NCI-H187 (cell line): ENCODE measurements at places on chromosomes 6 and 20.
A peak's percentile ranks its signal among the peaks of the same experiment; 100 is the strongest.

GRCh38 chr6:112268654-112269053 lies 14.3 kb upstream of the LAMA4 start:
- no peak for DNase-seq

DNA sequence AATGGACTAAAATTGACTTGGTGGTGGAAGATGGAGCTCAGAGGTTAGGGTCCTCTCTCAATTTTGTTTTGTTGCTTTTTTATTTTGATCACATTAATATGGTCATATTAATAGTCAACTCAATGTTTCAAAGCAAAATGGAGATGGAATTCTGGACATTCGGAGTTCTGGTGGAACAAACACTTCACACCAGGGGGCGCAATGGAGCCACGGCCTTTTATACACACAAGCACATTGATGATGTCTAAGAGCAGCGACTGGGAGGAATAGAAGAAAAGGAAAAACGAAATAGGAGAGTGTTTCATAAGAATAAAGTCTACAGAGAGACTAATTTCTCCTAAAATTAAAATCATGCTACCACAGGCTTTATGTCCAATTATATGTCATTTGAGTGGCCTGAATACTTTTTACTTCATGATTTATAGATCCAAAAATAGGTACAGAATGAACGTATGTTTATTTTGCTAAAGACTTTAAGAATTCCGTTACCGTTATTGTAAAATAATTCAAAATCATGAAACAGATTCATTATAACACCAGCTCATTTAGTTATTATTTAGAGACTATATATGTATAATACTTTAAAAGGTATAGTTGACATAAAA lies 197.6 kb upstream of the SASH1 start:
- DNase-seq, result peak; percentile 42

DNA sequence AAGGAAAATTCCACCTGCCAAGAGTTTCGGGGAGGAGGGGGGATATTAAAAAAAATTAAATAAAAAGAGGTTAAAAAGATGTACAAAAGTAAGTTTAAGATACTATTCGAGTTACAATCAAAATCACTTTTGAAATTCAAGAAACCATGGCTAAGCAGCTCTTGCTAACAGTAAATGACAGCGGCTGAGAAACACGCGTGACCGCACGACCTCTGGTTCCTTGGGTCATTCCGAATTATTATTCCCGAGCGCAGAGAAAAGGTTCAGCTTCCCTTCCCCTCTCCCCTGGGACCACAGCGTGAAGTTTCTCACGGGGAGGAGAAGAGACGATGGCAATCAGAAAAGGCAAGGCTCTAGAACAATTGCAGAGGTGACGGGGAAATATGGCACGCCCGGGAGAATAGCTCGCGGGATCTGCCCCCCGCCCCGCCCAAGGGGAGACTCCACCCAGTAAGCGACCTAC lies 496 bp downstream of the TMEM242 start:
- DNase-seq, result no peak

- peak; percentile 1 for DNase-seq
Observed at GRCh38 chr6:140271759-140272377, 897.4 kb upstream of the CITED2 start.

DNA sequence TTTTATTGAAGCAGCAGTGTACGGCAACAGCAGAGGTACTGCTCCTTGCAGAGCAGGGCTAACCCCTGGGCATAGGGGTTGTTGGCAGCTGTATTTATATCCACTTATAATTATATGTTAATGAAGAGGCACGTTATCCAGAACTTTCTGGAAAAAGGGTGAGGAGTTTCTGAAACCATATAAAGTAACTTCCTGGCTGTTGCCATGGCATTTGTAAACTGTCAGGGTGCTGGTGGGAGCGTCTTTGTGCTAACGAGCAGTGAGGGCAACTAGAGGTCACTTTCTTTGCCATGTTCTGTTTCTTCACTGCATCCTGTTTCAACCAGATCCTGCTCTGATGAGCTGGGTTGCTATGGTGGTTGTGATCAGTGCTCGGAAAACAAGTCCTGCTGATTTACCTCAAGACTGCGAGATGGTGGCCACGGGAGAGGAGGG lies 11.1 kb upstream of the ARFGEF2 start:
- no peak for DNase-seq

GRCh38 chr6:116931456-116931855 lies 54.4 kb downstream of the RFX6 start:
- DNase-seq, result no peak

- DNase-seq, result no peak
Observed at GRCh38 chr6:148313488-148313887, 29.1 kb upstream of the SASH1 start.

- DNase-seq, result no peak
Observed at GRCh38 chr20:43448748-43449535, 8.8 kb upstream of the SRSF6 start.

GRCh38 chr6:71043902-71044301 lies 87.0 kb upstream of the B3GAT2 start:
- no peak for DNase-seq

DNA sequence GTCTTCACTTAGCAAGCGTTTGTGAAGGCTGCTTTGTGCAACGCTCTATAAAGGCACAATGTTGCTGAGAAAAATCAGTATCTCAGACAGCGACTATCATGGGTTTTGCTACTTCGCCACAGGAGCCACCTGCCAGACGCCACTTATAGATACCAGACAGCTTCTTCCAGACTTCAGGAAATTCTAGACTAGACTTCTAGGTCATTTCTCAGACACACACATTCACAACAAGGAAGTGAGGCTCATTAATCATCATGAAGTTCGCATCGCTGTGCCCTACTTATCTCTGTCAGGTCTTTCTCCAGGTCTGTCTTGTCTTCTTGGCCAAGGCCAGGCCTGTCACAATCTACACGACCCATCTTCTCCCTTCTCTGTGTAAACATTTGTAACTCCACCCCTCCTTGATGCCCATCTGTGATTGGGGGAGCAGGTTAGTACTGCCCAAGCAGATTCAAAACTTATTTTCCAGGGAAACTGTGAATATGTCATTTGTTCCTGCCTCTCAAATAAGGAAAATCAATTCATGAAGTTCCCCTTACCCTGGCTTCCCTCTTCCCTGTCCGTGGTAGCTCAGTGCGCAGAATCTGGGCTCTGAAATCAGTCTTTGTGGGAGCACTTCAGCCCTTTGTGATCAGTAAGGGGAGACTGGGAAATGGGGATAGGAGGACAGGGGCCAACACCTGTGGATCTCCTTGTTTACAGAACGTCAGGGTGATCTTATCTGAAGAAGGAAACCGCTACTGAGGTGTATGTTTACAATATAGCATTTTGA lies 115.5 kb downstream of the TNFAIP3 start:
- DNase-seq, result no peak

GRCh38 chr6:129191235-129191634 lies 308.3 kb downstream of the LAMA2 start:
- no peak for DNase-seq

DNA sequence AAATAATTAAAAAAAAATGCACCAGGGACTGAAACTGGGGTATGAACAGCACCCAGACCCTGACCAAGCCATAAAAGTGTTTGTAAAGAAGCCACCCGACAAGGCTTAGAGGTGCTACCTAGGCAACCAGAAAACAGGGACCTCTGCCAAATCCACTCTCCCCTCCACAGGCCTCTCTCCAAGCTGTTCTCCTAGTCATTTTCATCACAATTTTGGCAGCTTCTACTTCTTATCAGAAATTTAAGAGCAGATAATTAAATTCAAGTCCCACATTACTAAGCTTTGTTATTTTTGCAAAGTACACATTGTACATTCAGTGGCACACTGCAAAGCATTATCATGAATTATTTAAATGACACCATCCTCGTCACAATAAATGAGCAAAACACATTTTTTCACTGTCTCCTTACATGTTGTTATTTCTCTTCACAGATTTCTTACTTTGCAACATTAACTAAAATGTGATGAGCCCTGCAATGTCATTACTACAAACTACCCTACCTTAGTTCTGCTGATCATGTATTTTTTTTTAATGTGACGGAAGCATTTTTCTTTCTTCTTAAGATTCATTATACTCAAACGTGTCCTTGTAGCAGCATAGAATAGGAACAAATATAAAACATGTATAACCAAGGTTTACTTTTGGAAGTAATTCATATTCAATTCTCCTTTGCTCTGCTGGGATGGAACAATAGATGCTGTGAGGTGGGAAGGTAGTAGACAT lies 38.1 kb downstream of the ECT2L start:
- no peak for DNase-seq

- no peak for DNase-seq
Observed at GRCh38 chr6:35635601-35636597, 52.8 kb downstream of the FKBP5 start.

DNA sequence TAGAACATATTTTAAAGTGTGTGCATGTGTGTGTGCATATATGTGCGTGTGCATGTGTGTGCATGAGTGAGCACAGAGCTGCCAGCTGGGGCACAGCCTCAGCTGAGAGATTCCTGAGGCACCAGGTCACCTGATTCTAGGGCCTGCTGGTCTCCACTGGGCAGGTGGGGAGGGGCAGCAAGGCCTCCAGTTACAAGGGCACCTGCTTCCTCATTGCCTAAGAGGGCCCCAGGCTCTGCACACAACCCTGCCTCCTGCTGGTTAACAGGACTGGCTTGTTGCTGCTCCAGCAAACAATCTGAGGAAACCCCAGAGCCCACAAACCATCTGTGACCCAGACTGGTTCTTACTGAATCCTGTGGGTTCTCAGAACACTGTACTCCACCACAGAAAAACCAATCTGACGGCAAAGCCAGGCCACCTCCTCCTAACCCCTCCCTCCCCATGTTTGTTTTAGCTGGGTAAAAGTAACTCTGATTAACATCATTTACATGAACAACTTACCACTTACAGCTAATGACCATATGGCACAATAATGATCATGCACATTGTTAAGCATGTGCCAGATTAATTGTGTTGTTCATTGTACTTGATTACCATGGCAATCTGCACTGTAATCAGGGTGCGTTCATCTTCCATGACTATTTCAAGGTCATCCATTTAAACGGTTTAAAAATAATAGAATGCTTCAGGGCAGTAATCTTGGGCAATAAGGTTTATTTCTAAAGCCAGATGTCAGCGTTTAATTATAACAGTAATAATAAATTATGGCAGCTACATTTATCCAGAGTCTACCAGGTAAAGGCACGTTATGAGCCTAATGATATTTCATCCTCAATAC lies 23.1 kb upstream of the UBE2J1 start:
- DNase-seq, result peak; percentile 77

DNA sequence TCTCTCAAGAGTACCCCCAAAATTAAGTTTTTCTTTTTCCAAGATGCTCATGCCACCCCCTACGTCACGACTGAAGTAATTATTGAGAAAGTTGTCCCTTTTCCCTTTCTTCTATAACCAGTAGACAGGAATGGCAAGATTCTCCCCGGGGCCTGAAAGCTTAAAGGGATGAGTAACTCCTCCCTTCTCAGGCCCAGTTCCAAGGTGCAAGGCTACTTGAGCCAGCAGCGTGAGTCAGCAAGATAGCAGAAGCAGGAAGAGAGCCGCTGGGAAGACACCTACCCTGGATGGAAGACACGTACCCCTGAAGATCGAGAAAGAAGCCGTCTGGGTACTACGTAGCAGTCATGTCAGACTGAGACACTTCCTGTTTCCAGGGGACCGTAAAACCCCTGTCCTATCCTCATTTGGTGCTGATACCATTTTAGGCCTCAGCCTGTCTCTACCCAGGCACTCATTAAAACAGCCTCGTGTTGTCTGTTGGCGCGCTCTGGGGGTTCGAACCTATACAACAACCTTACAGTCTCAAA lies 241.0 kb downstream of the ADGRG6 start:
- no peak for DNase-seq

- no peak for DNase-seq
Observed at GRCh38 chr6:41469156-41470028, 76.8 kb upstream of the FOXP4 start.

DNA sequence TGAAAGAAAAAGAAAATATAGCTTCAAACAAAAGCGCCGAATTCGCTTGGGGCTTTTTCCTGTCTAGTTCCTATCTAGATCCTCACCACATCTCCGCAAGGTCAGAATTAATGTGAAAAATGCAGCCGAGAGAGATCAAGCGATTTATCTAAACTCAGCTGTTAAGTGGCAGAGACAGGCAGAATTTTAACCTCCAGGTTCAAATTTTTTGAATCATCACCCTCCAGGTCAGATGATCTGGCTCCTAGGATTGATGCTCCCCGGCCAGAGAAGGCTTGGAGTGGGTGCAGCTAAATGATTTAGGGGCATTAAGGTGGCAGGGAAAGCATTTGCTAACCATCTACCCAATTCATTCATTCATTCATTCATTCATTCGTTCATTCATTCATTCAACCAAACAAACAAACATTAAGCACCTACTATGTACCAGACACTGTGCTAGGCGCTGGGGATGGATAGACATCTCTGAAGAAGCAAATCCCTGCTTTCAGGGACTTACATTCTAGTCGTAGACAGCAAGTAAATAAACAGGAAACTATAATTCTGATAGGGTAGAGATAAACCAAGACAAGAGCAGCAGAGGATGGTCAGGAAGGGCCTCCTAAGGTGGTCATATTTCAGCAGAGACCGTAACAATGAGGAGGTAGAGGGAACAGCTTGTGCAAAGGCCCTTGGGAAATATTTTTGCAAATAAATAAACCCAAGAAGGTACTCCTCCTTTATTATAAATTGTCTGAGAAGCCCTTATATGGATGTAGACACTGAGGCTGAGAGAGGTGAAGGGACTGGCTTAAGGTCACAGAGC lies 672 bp upstream of the UBE2V1 start:
- no peak for DNase-seq

DNA sequence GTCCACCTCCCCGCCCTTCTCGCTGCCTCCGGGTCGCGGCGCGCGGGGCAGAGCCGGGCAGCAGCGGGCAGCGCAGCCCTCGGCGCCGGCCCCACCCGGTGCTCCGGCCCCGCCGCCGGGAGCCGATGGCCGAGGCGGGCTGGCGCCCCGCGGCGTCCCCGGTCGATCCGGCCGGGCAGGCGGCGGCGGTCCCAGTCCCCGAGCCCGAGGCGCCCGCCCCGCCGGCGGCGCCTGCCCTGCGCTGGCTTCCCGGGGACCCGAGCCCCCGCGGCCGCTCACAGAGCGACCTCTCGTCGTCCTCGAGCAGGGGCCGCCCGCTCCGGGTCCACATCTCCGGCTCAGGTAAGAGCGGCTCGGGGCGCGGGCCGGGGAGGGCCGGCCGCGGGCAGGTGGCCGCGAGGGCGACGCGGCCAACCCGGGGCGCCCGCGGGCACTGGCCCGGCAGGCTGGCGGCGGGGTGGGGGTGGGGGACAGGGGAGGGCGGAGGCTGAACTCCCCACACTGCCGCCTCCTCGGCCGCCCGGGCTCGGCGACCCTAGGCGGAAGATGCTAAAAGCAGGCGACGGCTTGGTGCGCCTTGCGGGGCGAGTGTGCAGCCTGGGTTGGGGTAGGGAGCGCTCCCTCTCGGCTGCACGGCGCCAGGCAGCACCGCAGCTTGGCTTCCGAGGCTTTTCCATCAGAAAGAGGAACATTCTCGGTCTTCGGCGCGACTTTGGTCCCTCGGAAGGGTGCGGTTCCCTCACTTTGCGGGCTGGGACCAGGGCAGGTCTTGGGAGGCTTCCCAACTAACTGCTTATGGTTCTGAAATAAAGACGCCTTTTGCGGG lies 25.6 kb upstream of the FUCA2 start:
- DNase-seq, result no peak

- no peak for DNase-seq
Observed at GRCh38 chr6:6764764-6765434, 176.4 kb downstream of the LY86 start.
